ENCODE measurements at places on chromosomes 2 and 18.

- no peak for DNase-seq
Measured at GRCh38 chr2:95303191-95303919, 6.2 kb downstream of the KCNIP3 start.

- DNase-seq, result no peak
Measured at GRCh38 chr2:60354713-60355112, 198.7 kb downstream of the BCL11A start.

DNA sequence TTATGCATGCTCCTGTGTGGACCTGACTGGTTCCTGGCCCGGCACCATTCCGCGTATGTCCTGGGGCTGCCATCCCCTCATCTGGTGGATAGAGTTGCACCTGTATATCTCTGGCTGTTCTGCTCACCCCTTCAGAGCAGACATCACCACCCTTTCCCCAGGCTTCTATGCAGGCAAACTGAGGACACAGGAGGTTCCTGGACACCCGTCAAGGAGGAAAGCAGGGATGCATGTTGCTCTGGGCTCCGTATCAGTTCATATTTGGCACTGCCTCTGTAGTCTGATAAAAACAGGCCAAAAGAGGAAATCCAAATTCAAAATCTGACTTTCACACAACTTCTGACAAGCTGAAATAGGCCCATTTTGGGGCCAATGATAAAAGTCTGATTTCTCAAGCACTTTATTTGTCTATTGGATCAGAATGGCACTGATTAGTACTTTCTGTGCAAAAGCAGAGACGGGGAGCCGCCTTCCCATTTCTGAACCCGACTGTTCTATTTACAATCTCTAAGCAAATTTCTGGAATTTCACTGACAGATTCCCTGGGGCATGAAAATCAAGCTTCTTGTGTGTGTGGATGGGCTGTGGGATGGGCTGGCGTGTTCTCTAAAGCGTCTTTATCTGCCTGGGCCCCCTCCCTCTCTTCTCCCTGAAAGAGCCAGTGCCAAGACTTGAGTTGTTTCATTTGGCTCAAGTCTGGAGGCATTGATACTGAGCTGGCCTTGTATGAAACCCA lies 96.9 kb downstream of the SETBP1 start:
- no peak for DNase-seq

- no peak for DNase-seq
Measured at GRCh38 chr2:226797989-226798421, 1.6 kb downstream of the IRS1 start.

DNA sequence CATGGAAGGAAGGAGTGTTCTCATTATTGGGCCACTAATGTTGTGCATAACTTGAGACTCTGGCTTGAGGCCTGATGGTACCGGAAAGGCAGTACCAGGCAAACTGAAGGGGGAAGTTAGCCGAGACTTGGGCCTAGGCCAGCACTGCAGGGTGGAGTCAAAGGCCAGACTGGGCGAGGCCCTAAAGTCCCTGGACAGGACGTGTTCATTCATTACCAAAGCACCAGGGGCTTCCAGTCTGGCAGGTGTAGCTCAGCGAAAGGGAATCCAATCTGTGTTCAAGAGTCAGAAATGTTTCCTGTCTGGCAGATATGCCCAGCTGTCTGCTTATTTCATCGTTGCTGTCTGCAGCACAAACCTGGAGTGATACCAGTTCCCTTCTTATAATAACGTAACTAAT lies 4.7 kb upstream of the ITSN2 start:
- DNase-seq, result no peak

GRCh38 chr2:152223977-152224376 lies 48.4 kb upstream of the STAM2 start:
- DNase-seq, result no peak

- DNase-seq, result no peak
Measured at GRCh38 chr18:21472741-21473140, 127.8 kb downstream of the ESCO1 start.

- DNase-seq, result no peak
Measured at GRCh38 chr18:36247036-36247435, 50.5 kb upstream of the FHOD3 start.

DNA sequence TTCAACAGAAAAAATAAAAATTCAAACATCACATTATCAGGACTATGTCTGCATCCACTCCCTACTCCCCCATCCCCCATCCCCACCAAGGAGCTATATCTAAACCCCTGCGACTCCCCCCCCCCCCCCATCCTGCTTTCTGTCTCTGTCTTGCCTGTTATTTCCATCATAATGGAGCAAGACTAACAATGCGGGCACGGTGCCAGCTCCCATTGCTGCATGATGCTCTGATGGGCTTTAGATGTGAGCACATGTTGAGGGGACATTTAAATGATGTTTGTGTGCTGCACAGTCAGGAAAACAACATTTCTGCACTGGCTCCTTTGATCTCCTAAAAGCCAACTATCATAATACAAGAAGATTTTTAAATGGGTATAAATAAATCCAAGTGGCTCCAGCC lies 644.2 kb upstream of the SETBP1 start:
- no peak for DNase-seq

DNA sequence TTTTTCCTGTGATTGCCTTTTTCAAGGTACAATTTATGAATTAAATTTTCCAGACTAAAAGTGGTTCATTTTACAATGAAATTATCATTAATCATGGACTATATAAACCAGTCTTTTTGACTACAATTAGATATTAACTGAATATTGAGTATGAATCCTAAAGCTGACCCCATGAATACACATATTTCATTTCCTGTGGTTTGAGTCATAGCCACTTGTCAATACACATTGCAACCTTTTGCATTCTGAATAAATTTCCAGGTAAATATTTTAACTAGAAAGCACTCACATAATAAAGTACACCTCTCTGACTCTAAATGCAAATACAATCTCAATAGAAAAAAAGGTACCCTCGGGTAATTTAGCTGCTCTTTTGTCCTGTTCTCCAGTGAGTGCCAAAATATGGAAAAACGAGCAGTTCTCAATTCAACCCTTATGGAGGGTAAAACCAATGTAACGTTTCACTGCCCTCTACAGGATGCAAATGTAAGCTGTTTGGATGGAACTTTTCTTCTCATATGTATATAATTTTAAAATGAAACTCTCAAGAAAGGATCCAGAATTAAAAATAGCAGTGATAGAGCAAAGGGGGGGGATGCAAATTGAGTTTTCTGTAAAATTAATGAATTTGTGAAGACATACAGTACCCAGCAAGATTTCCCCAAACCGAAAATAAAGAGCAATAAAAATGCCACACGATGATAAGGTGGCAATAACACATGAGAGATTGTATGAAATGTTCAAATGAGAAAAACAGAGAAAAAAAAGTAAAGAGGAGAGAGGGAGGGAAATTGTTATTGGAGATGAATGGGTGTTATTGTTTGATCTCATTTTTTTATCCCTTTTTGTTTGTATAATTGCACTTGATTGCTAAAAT lies 1795.7 kb upstream of the PIK3C3 start:
- DNase-seq, result no peak

GRCh38 chr2:172613040-172613439 lies 57.1 kb downstream of the PDK1 start:
- DNase-seq, result no peak

- DNase-seq, result no peak
Measured at GRCh38 chr2:55581435-55581834, 36.0 kb downstream of the PPP4R3B start.

GRCh38 chr18:9712130-9712577 lies 4.1 kb downstream of the RAB31 start:
- no peak for DNase-seq

GRCh38 chr18:49309676-49310075 lies 150.8 kb downstream of the DYM start:
- no peak for DNase-seq

DNA sequence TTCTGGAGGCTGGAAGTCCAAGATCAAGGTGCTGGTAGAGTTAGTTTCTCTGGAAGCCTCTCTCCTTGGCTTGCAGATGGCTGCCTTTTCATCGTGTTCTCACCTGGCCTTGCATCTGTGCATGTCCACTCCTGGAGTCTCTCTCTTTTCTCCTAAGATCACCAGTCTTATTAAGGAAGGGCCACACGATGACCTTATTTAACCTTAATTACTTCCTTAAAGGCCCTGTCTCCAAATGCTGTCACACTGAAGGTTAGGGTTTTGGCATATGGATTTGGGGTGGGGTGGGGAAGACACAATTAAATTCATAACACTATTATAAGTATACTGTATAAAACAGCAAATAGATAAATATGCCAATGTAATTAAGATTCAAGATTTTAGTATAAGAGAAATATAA lies 402.4 kb upstream of the HS6ST1 start:
- no peak for DNase-seq

DNA sequence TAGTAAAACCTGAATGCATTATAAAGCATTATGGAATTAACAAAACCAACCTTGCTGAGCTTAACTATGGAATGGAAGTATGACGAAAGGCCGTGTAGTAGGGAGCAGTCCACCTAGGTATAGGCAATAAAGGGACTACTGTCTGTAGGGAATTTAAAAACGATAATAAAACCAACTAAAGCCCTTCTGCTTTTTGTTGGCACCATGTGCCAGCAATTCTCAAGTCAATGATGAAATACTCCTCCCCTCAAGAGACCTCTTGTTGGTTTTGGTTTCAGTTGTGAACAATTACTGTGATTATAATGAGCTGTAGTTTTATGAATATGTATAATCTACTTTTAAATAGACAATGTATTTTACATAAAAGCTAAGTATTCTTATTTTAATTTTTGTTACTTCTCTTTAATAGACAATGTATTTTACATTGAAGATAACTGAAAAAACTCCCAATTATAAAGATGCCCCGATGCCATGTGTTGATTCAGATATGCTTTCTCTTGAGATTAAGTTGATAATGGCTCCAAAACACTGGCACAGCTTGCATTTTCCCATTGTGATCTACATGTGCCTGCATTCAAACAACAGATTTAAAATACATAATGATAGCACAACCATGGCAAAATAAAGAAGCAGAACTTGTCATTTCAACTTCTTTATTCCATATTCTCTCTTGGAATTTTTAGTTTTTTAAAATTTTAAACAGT lies 55.5 kb upstream of the ZDBF2 start:
- DNase-seq, result no peak

DNA sequence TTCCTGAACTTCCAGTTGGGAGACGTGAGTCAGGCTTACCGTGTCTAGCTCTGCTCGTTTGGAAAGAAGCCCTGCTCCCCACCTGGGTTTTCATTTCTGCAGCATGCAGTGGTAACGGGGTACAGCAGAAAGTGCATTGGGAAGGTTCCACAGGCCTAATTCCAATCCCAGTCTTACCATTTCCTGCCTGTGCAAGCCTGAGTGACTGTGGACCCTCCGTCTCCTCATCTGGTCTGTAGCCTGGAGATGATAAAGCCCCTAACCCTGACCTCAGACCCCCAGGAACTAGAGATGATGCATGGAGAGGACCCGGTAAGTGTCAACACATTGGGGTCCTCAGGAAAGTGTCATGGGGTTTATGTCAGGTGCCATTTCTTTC lies 5.8 kb upstream of the PSD4 start:
- no peak for DNase-seq

DNA sequence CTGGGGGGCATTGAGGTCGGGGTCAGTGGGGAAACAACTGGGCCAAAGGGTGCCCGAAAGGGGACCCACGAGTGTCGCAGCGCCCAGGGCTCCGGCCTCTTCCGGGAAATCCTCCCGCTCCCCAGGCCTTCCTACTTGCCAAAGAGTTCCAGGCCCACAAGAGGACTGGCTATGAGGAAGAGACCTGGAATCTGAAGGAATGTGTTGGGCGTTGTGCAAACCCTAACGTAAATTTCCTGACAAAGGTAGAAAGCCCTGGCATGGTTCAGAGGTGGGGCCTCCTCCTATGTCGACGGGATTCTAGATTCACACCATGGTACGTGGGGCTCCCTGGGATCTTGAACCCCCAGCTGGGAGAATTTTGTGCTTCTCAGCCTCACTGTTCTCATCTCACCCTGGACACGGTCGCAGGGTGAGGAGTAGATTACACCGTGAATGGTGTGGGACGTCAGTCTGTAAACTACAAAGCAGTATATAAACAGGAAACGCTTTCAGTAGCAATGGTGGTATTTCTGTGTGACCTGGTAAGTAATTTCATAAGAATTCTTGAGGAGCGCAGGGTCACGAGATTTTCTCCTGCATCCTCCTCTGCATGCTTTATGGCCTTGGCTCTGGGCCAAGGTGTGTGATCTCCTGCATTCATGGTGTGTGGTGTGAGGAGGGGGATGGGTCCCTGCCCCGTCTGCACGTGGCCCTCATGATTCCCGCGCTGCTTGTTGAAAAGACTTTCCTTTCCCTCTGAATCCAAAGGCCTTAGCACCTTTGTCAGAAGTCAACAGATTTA lies 868 bp downstream of the HSBP1L1 start:
- DNase-seq, result no peak

DNA sequence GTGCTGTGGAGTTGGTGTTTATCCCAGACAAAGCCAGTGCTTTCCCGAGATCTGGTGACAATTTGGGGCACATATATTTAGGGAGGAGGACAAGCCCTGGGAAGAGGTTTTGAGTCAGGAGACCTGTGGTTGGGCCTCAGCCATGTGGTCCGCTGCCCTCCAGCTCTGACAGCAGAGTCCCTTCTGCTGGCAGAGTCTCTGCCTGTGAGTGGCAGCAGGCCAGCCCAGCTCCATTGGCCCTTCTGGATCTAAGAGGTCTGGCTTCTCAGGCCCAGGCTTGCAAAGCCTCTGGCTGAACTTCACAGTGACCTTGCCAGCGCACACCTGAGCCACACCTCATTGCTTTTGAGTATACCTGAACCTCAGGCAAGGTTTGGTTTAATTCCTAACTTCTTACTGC lies 115.3 kb downstream of the BCL2L11 start:
- DNase-seq, result no peak

GRCh38 chr2:132419235-132419634 lies 2.6 kb downstream of the GPR39 start:
- DNase-seq, result no peak

- DNase-seq, result no peak
Measured at GRCh38 chr2:206415618-206416243, 27.6 kb upstream of the ADAM23 start.

DNA sequence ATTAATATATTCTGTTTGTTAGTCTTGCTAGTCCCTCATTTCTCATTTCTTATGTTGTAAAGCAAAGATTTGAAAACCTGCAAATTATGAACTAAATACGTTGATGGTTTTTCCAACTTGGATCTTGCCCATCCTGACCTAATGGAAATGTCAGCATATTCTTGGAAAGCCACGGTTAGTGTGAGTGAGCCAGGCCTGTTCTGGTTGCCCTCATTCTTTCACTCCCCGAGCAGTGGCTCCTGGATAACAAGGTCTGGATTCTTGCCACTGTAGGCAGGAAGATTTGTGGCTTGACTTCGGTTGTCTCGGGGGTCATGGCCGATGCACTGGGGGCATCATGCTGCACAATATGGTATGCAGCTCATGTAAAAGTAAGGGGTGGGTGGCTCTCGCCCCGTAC lies 359.1 kb downstream of the MEIS1 start:
- no peak for DNase-seq

- DNase-seq, result no peak
Measured at GRCh38 chr2:108396845-108397244, 19.1 kb downstream of the SULT1C4 start.

- no peak for DNase-seq
Measured at GRCh38 chr18:58649966-58650816, 21.1 kb upstream of the MALT1 start.

GRCh38 chr2:134351899-134352298 lies 98.0 kb downstream of the MGAT5 start:
- no peak for DNase-seq
